ENCODE measurements at places on chromosomes 11 and 22. TPM values are rescaled to one million over a fixed set of nuclear protein-coding genes. Genes with fewer than 3 reads are reported as not detected.

Gene BTG4
- total RNA-seq = not detected

Gene KREMEN1
- total RNA-seq = 2.7 TPM

Gene RSF1
- 30.0 TPM for total RNA-seq

GRCh38 chr22:47630741-47631534, 868.5 kb downstream of the TBC1D22A start:
- DNase-seq = no peak
- peak overlapping the region; percentile 77 for H3K27ac ChIP-seq
- peak overlapping the region; percentile 97 for H3K4me3 ChIP-seq
- peaks cover 29% of the 10 kb centered on the region for H3K4me1 ChIP-seq
- H3K36me3 ChIP-seq = peaks cover 17% of the 10 kb centered on the region

- no peaks in the 10 kb centered on the region for H3K27me3 ChIP-seq
- no peak for DNase-seq
- no peaks in the 10 kb centered on the region for H3K36me3 ChIP-seq
- H3K27ac ChIP-seq = no peak overlapping the region
- no peaks in the 10 kb centered on the region for H3K4me1 ChIP-seq
- H3K4me3 ChIP-seq = no peak overlapping the region
These were observed 31.1 kb downstream of the BMAL1 start for GRCh38 chr11:13308704-13309103.

GRCh38 chr22:28123989-28124766, 205.1 kb upstream of the PITPNB start:
- no peak for DNase-seq
- H3K4me1 ChIP-seq = peaks cover under 1% of the 10 kb centered on the region
- H3K27me3 ChIP-seq = no peaks in the 10 kb centered on the region
- H3K36me3 ChIP-seq = no peaks in the 10 kb centered on the region

GRCh38 chr22:31742115-31742514, 7.8 kb downstream of the PRR14L start:
- H3K27me3 ChIP-seq = no peaks in the 10 kb centered on the region
- H3K27ac ChIP-seq = no peak overlapping the region
- no peak for DNase-seq
- no peak overlapping the region for H3K4me3 ChIP-seq
- H3K36me3 ChIP-seq = peaks cover 7% of the 10 kb centered on the region

DNA sequence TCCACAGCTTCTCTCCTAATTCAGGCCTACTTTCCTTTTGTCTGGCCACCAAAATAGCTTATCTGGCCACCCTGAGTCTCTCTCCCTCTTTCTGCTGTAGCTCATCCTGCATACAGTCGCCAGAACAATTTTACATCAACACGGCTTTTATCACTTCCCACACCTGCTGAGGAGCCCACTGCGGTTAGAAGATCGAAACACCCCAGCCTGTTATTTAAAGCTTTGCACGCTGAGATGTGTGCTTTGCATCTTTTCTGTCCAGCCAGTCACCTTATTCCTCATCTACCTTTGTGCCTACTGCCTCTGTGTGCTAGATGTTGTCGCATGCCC, 96.0 kb downstream of the COMMD9 start:
- no peaks in the 10 kb centered on the region for H3K27me3 ChIP-seq
- H3K27ac ChIP-seq = no peak overlapping the region
- no peaks in the 10 kb centered on the region for H3K36me3 ChIP-seq
- no peak overlapping the region for H3K4me3 ChIP-seq
- no peaks in the 10 kb centered on the region for H3K4me1 ChIP-seq

GRCh38 chr11:72537051-72537450, 102.7 kb upstream of the CLPB start:
- H3K4me3 ChIP-seq = no peak overlapping the region
- peaks cover 8% of the 10 kb centered on the region for H3K4me1 ChIP-seq
- no peaks in the 10 kb centered on the region for H3K36me3 ChIP-seq
- H3K27ac ChIP-seq = no peak overlapping the region
- H3K27me3 ChIP-seq = peaks cover 52% of the 10 kb centered on the region
- DNase-seq = no peak

- H3K27ac ChIP-seq = no peak overlapping the region
- DNase-seq = no peak
- no peaks in the 10 kb centered on the region for H3K4me1 ChIP-seq
These were observed 1.2 kb upstream of the TSSK2 start for GRCh38 chr22:19129871-19130270.
